ENCODE measurements at places on chromosomes 7 and 10. TPM values are rescaled to one million over a fixed set of nuclear protein-coding genes. Genes with fewer than 3 reads are reported as not detected.

GRCh38 chr7:458511-459245 is 61.0 kb downstream of the PDGFA start:
- peak; percentile 5 for DNase-seq
- no peak overlapping the region for H3K27ac ChIP-seq
- H3K4me3 ChIP-seq = no peak overlapping the region
- H3K27me3 ChIP-seq = no peaks in the 10 kb centered on the region
- peaks cover 15% of the 10 kb centered on the region for H3K4me1 ChIP-seq

PNLIPRP2 gene
- total RNA-seq = 0.28 TPM

DNA sequence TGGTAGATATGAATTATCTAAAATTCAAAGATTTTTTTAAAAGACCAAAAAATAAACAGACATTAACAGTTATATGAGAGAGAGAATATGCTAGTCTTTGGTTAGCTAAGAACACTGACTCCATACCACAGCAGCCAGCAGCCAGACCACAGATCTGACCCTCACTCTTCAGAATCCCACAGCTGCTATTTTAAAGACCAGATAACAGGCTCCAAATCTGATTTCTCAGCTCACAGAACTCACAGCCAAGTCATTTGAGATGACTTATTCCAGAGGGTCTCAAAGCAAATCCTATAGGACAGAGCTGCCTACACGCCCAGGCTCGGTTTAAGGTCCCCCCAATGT is 20.4 kb downstream of the NUDCD3 start:
- H3K4me1 ChIP-seq = no peaks in the 10 kb centered on the region
- no peak overlapping the region for H3K4me3 ChIP-seq
- no peaks in the 10 kb centered on the region for H3K27me3 ChIP-seq
- DNase-seq = no peak

SPDYE5 gene
- not detected for total RNA-seq

PNLIPRP1 gene
- total RNA-seq = 0.68 TPM

DNA sequence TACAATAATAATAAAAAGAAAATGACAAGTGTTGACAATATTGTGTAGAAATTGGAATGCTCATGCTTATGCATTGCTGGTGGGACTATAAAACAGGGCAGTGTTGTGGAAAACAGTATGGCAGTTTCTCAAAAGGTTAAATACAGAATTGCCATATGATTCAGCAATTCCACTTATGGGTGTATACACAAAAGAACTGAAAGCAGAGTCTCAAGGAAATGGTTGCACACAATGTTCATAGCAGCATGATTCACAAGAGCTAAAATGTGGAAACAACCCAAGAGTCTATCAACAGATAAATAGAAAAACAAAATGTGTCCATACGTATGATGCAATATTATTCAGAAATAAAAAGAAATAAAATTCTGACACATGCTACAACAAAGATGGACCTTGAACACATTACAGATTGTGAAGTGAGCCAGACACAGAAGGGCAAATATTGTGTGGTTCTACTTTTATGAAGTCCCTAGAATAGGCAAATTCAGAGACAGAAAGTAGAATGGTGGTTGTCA is 64.8 kb upstream of the GRM8 start:
- H3K4me1 ChIP-seq = no peaks in the 10 kb centered on the region
- no peak overlapping the region for H3K27ac ChIP-seq
- DNase-seq = no peak

GRCh38 chr7:84264396-84264795 is 69.8 kb upstream of the SEMA3A start:
- DNase-seq = no peak
- no peaks in the 10 kb centered on the region for H3K36me3 ChIP-seq
- no peak overlapping the region for H3K27ac ChIP-seq
- H3K4me3 ChIP-seq = no peak overlapping the region
- peaks cover 4% of the 10 kb centered on the region for H3K4me1 ChIP-seq

DNA sequence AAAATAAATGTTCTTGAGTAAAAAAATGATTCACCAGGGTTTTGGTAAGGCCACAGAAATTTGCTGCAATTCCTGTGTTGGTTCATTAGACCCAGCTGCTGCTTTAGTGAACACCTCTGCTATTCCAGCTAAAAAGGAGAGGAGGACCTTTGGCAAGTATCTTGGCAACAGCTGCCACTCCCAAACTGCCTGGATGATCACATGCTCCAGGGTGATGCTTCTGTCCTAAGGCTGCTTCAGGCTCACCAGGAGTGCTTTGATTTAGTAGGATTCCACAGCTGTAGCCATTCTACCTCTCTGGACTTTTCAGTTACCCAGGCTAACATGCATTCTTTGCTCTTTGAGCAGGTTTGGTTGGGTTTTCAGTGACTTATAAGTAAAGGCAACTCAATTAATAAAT is 82.6 kb upstream of the NPVF start:
- no peaks in the 10 kb centered on the region for H3K36me3 ChIP-seq
- H3K27ac ChIP-seq = no peak overlapping the region
- no peak for DNase-seq
- H3K27me3 ChIP-seq = no peaks in the 10 kb centered on the region
- peaks cover 22% of the 10 kb centered on the region for H3K4me1 ChIP-seq

LIPM gene
- total RNA-seq = not detected

GRCh38 chr10:89909752-89910151 is 208.4 kb downstream of the KIF20B start:
- no peak overlapping the region for H3K27ac ChIP-seq
- no peak overlapping the region for H3K4me3 ChIP-seq
- no peaks in the 10 kb centered on the region for H3K36me3 ChIP-seq
- no peak for DNase-seq
- no peaks in the 10 kb centered on the region for H3K27me3 ChIP-seq

GRCh38 chr10:119724593-119725516 is 995 bp upstream of the INPP5F start:
- peaks cover 10% of the 10 kb centered on the region for H3K36me3 ChIP-seq
- H3K27me3 ChIP-seq = peaks cover 4% of the 10 kb centered on the region
- peak overlapping the region; percentile 75 for H3K27ac ChIP-seq
- DNase-seq = no peak
- peaks cover 30% of the 10 kb centered on the region for H3K4me1 ChIP-seq
- peak overlapping the region; percentile 64 for H3K4me3 ChIP-seq

AKR1C8 gene
- not detected for total RNA-seq

GRCh38 chr7:50652400-50653125 is 87.4 kb upstream of the DDC start:
- no peak overlapping the region for H3K4me3 ChIP-seq
- peaks cover 14% of the 10 kb centered on the region for H3K36me3 ChIP-seq
- no peak for DNase-seq
- H3K27ac ChIP-seq = peak overlapping the region; percentile 14
- 0 out of 2 replicates have a peak, but pooled peaks cover 4% of the 10 kb centered on the region for H3K4me1 ChIP-seq

IL6 gene
- 0.27 TPM for total RNA-seq

PRXL2A gene
- 56.5 TPM for total RNA-seq

GRCh38 chr10:37947526-37947925 is 28.9 kb downstream of the ZNF25 start:
- no peak overlapping the region for H3K4me3 ChIP-seq
- no peak overlapping the region for H3K27ac ChIP-seq

DNA sequence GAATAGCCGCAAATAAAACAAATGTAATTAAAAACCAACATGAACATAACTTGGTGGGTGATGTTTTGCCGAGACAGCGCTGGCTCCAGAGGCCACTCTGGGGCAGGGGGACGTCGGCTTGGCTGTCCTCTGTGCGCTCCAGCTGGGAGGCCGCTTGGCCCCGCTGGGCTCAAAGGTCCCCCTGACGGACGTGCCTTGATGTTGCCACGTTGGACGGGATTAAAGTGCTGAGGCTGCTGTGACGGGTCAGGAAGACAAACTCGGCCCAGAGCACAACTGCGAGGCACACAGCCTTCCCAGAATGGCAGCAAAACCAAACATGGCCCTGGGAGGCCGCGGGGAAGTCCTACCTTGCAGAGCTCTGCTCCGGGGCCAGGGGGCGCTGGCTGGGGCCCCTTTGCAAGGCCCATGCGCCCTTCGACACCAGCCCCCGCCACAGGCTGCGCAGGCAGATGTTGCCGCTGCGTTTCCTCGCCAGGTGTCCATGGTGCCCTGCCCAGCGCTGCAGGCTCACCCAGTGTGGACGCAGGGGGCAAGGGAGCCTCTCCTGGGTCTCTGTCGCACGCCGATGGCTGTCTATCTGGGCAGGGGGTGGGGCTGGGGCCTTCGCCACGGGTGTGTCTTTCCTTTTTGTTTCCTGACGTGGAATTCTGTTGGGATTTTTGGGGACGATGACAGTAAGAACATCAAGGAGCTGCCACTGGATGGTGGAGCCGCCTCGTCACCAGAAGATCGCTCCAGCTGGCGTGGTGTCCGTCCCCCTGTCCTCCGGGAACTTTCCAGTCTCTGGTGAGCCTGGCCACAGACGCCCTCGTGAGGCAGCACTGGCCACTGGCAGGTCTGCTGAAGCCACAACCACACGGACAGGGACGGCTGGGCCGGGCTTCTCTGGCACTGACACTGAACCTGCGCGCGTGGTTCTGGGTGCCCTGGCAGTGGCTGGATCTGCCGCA is 99.6 kb upstream of the DIP2C start:
- H3K27me3 ChIP-seq = peaks cover 11% of the 10 kb centered on the region
- DNase-seq = peak; percentile 78
- H3K27ac ChIP-seq = no peak overlapping the region
- peak overlapping the region; percentile 74 for H3K4me3 ChIP-seq

NYAP1 gene
- 7.6 TPM for total RNA-seq

- no peaks in the 10 kb centered on the region for H3K27me3 ChIP-seq
- no peak overlapping the region for H3K4me3 ChIP-seq
- H3K27ac ChIP-seq = peak overlapping the region; percentile 74
- peaks cover 48% of the 10 kb centered on the region for H3K4me1 ChIP-seq
Measured at GRCh38 chr10:119734396-119735332, 8.8 kb downstream of the INPP5F start.

ZWINT gene
- 66.9 TPM for total RNA-seq

LEP gene
- not detected for total RNA-seq

GRCh38 chr10:100737355-100738054 is 7.9 kb upstream of the PAX2 start:
- peak; percentile 79 for DNase-seq
- H3K27ac ChIP-seq = no peak overlapping the region
- H3K27me3 ChIP-seq = peaks cover 100% of the 10 kb centered on the region
- no peaks in the 10 kb centered on the region for H3K36me3 ChIP-seq
- H3K4me1 ChIP-seq = peaks cover 65% of the 10 kb centered on the region
- H3K4me3 ChIP-seq = peak overlapping the region; percentile 43

- no peaks in the 10 kb centered on the region for H3K27me3 ChIP-seq
- H3K27ac ChIP-seq = no peak overlapping the region
- DNase-seq = no peak
- no peak overlapping the region for H3K4me3 ChIP-seq
Measured at GRCh38 chr10:77131214-77131613, 506.4 kb downstream of the KCNMA1 start.

DNA sequence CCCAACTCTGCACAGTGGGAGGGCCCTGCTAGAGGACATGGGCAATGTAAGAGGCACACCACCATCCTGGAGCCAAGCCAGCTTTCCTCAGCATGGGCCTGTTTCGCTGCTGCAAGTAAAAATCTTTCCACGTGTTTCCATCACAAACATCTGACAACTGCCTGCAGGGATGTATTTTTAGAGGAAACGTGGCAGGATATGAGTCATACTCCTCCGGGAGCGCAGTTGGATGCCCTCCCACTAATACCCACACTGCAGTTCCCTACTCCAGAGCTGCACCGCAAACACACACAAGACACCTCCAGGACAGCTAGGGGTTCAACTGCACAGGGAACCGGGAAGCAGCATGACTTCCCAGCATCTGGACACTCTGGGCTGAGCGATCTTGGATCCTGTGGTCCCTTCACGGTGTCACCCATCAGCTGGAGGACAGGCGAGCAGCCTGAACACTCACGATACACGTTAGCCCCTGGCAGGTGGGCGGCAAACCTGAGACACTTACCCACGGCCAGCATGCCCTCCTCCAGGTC is 26.1 kb downstream of the PLAC9 start:
- peaks cover 56% of the 10 kb centered on the region for H3K36me3 ChIP-seq
- H3K27ac ChIP-seq = no peak overlapping the region
- DNase-seq = no peak
- H3K4me3 ChIP-seq = no peak overlapping the region
- peaks cover 18% of the 10 kb centered on the region for H3K4me1 ChIP-seq

- no peak overlapping the region for H3K4me3 ChIP-seq
- H3K36me3 ChIP-seq = no peaks in the 10 kb centered on the region
- peaks cover 8% of the 10 kb centered on the region for H3K4me1 ChIP-seq
- DNase-seq = no peak
Measured at GRCh38 chr7:6634021-6634420, 3.1 kb upstream of the ZNF316 start.

DNA sequence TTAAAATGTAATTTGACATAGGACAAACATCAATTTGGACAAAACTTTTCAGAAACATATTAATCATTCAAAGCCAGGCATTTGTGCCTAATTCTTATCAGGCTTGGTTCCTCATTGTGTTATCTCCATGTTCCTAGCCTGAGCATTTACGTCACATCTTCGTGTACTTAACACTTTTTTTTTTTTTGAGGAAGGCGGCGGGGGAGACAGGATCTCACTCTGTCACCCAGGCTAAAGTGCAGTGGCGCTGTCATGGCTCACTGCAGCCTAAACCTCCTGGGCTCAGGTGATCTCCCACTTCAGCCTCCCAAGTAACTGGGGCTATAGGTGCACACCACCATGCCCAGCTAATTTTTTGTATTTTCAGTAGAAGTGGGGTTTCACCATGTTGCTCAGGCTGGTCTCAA is 19.8 kb downstream of the HNRNPA2B1 start:
- no peak overlapping the region for H3K27ac ChIP-seq
- H3K4me3 ChIP-seq = no peak overlapping the region
- H3K36me3 ChIP-seq = peaks cover 68% of the 10 kb centered on the region

C10orf143 gene
- total RNA-seq = 1.9 TPM

MCM10 gene
- 40.7 TPM for total RNA-seq

- no peaks in the 10 kb centered on the region for H3K27me3 ChIP-seq
- no peaks in the 10 kb centered on the region for H3K36me3 ChIP-seq
- no peak for DNase-seq
- no peak overlapping the region for H3K27ac ChIP-seq
- H3K4me3 ChIP-seq = no peak overlapping the region
- H3K4me1 ChIP-seq = no peaks in the 10 kb centered on the region
Measured at GRCh38 chr10:46197050-46197449, 89.7 kb upstream of the ANTXRL start.

DNA sequence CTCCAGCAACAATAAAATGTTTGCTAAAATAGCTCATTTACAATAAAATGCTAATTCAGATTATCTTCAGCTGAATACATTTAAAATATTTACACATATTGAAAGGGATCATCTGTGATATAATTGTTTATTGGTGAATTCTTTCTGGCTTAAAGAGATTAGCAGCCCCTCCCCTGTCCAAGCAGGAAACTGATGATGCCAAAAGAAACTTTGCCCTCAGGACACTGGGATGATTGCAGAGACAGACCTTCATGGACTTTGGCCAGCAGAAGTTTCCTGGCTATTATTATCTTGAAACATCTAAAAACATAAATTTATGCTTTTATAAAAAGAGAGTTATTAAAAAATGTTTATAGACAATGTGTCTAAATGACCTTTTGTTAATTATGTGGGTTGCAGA is 764.9 kb upstream of the MBL2 start:
- no peaks in the 10 kb centered on the region for H3K27me3 ChIP-seq
- no peak for DNase-seq
- H3K27ac ChIP-seq = no peak overlapping the region
- H3K4me3 ChIP-seq = no peak overlapping the region
- H3K36me3 ChIP-seq = peaks cover 12% of the 10 kb centered on the region
- peaks cover 15% of the 10 kb centered on the region for H3K4me1 ChIP-seq

SPDYE8 gene
- not detected for total RNA-seq

ZPBP gene
- not detected for total RNA-seq

Measured in WTC11 (cell line).